ENCODE measurements at places on chromosomes 12 and 14.

- no peak for DNase-seq
These were observed 45.0 kb upstream of the OR5AU1 start for GRCh38 chr14:21200752-21201461.

DNA sequence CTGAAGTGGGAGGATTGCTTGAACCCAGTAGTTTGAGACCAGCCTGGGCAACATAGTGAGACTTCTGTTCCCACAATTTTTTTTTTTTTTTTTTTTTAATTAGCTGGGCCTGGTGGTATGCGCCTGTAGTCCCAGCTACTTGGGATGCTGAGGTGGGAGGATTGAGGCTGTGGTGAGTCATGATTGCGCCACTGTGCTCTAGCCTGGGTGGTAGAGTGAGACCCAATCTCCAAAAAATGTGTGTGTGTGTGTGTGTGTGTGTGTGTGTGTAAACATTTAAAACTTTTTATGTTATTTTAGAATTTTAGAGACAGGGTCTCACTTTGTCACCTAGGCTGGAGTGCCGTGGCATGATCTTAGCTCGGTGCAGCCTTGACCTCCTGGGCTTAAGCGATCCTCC lies 6.8 kb downstream of the PPP1R36 start:
- DNase-seq = no peak

DNA sequence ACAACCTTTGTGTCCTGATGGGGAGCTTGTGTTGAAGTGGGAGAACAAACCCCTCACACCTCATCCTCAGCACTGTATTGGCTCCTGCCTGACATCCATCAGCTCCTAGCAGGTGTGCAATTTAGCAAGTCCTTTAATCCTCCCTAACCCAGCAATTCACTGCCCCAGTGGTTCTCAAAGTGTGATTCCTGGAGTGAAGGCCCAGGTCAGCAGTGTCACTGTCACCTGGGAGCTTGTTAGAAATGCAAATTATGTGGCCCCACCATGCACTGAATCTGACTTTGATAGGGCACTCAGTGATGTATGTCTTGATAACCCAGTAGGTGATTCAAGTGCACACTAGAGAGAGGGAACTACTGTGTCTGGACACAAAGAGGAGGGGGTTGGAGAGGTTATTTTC lies 133.6 kb downstream of the FGD4 start:
- no peak for DNase-seq

- DNase-seq = no peak
These were observed 96.6 kb downstream of the SPTSSA start for GRCh38 chr14:34365309-34365915.

- no peak for DNase-seq
These were observed 36.6 kb downstream of the A2M start for GRCh38 chr12:9079082-9079481.

GRCh38 chr14:33323979-33324378 lies 385.3 kb downstream of the NPAS3 start:
- DNase-seq = no peak

- no peak for DNase-seq
These were observed 160.2 kb downstream of the DAD1 start for GRCh38 chr14:22428700-22429291.

GRCh38 chr14:96574171-96574632 lies 72.0 kb downstream of the PAPOLA start:
- no peak for DNase-seq

DNA sequence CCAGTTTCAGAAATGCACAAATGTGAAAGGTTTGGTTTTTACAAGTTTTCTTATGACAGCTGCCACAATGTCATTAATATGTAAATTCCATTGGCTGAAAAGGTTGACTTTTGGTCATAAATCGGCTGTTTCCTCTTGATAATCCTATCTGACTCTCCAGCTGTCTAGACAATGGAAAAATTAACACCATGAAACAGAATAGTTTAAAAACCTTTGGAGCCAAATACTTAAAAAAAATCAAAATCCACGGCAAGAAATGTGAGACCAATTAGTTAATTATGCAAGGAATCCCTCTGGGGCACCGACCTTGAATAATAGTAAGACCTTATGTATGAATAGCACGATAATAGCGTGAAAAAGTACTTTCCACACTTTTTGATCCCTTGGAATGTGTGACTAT lies 138.0 kb downstream of the ZNF664 start:
- no peak for DNase-seq

GRCh38 chr14:24172261-24172860 lies 481 bp downstream of the REC8 start:
- DNase-seq = no peak

GRCh38 chr14:68417009-68417650 lies 375.7 kb downstream of the ZFP36L1 start:
- no peak for DNase-seq

DNA sequence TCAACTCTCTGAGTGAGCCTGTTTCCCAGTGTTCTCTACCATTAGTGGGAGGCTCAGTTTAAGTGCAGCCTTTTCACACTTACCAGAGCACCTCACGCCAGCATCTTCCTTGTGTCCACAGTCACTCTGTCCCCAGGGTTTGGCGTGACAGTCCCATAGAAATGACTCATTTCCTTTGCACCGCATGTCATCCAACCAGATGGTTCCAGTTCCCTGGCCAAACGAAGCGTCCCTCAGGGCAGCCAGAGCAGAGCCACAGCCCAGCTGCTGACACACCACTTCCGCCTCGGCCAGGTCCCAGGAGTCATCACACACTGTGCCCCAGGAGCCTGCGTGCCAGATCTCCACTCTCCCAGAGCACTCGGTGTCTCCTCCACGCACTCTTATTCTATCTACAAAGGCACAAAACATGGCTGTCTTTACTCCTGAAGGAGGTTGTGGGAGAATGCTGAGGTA lies 65.4 kb downstream of the ACSM4 start:
- no peak for DNase-seq

- DNase-seq = no peak
These were observed 63.8 kb downstream of the CDC42BPB start for GRCh38 chr14:102993523-102993922.

GRCh38 chr12:70828351-70828750 lies 92.2 kb downstream of the PTPRR start:
- no peak for DNase-seq

DNA sequence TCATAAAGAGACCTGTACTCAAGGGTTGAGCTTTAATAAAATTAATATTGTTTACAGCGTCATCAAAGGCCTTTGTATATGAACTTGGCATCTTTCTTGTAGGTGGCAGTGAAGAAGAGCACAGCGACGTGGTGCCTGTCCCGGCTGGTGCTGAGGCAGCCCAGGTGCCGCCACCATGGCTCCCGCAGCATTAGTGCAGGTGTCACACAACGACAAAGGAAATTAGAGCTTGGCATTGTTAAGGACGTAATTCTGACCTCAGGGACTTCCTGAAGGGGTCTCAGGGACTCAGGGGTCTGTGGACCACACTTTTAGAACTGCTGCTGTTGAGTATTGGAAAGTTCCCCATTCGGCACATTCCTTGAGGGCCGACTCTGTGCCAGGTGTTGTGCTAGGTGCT lies 24.1 kb downstream of the EML1 start:
- DNase-seq = no peak

GRCh38 chr14:90627478-90627877 lies 188.8 kb downstream of the TTC7B start:
- DNase-seq = no peak

GRCh38 chr12:129659961-129660622 lies 243.7 kb downstream of the TMEM132D start:
- DNase-seq = no peak

- no peak for DNase-seq
These were observed 63.2 kb downstream of the TESC start for GRCh38 chr12:117036046-117036445.

GRCh38 chr14:87805315-87805723 lies 187.7 kb downstream of the GALC start:
- DNase-seq = no peak

- DNase-seq = no peak
These were observed 624.4 kb downstream of the KCNH5 start for GRCh38 chr14:62420847-62421246.

GRCh38 chr14:68362846-68363245 lies 430.0 kb downstream of the ZFP36L1 start:
- no peak for DNase-seq
